ENCODE measurements at places on chromosomes 12 and 14.

- no peak for DNase-seq
Measured at GRCh38 chr12:44889162-44889561, 13.0 kb upstream of the NELL2 start.

GRCh38 chr12:716506-716905 lies 35.9 kb upstream of the WNK1 start:
- no peak for DNase-seq

- DNase-seq, result no peak
Measured at GRCh38 chr14:76894308-76894707, 68.1 kb downstream of the LRRC74A start.

DNA sequence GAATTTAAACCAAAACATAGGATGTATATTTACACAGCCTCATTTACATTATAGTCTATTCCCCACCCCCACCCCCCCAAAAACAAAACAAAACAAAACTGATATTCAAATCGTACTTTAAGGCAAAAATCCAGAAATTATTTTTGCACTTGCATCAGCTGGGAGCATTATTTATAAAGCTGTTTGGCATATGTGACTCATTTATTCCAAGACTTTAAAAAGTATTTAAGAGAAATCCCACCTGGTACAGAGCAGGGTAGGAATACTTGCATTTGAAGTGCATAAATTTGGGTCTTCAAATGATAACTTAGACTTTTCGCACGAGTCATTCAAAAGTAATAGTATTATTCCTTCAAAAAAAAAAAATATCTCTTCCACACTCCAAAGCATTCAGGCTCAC lies 1.1 kb downstream of the KLHL28 start:
- DNase-seq, result no peak

DNA sequence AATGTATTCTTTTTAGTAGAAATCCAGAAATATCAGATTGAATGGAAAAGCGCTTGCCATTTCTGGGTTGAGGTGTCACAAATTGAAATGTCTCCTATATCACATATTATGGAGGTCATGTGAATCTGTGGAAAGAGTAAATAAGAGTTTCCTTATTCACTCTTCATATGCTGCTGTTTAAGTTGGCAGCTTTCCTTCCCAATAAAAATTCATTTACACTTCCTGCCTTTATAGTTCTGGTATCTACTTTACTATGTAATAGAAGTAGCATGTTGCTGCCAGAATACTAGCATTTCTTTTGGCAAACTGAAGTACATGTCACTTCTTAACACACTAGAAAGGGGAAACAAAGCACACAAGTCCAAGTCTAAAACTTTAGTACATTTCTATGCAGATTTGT lies 60.8 kb downstream of the SDR9C7 start:
- DNase-seq, result no peak

DNA sequence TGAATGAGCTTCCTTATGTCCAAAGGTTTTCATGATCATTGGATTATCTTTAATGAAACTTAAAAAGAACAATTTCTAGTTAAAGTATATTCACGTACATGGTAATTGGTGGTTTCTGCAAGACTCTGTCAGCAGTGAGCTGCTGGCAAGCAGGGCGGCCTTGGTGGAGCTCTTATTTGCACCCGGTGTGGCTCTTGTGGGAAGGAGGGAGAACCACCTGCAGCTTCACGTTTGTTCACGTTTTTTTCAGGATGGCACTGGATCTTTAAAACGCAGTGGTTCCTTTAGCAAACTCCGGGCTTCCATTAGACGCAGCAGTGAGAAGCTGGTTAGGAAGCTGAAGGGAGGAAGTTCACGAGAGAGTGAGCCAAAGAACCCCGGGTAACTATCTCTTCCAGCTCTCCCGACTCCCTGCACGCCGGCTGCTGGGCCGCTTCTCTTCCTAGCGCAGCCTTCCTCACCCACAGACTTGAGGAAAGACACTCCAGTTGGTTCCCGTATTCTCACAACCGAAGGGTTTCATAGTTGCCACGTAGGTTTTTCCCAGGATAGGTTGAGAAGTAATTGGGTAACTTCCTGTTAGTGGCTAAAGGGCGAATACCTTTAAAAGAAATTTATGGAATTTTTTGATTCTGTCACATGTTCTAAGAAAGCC lies 28.3 kb downstream of the XRCC3 start:
- DNase-seq, result no peak

- DNase-seq, result no peak
Measured at GRCh38 chr14:22474730-22475351, 114.2 kb downstream of the DAD1 start.

DNA sequence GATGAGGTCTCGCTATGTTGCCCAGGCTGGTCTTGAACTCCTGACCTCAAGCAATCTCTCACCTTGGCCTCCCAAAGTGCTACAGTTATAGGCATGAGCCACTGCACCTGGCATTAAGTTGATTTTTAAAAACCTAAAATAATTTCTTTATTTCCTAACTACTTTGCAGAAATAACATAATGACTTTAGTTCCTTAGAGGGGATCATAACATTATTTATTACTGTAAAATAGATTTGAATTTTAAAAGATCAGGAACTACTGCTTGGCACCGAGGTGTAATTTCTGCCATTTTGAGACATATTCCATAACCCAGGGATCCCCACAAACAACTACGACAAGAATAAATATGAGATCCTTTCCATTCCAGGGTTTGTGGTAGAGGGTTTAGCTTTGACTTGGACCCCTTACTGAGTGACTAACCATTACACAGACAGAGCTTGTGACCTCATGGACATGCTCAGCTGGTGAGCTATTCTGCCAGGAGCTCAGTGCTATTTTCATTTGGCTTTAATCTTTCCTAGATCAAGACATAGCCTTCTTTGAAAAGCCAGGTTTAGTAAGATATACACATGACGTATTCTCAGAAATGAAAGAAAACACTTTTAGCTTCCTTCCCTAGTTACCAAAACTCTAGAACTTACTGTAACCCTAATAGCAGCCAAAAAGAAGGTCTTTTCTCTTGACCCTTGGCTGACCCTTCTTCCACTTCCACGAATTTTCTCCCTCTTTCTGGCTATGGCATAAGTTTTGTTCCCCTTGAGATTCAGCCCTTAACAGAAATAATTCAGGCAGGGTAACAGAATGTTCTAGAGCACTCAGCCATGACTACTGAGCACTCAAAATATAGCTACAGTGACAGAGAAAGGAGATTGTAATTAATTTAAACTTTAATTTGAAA lies 75.1 kb upstream of the NUDT4 start:
- no peak for DNase-seq

DNA sequence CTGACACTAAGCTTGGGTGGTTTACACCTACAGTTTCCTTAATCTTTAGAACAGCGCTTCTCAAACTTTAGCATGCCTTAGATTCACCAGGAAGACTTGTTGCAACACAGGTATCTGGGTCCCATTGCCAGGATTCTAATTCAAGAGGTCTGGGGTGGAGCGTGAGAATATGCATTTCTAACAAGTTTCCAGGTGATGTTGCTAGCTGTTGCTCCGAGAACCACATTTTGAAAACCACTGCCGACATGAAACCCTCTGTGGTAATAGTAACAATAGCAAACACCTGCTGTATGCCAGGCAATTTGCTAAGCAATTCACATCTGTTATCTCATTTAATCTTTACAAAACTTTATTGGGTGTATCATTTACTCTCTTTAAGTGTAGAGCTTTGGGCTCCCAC lies 58.6 kb downstream of the TRHDE start:
- DNase-seq, result no peak

DNA sequence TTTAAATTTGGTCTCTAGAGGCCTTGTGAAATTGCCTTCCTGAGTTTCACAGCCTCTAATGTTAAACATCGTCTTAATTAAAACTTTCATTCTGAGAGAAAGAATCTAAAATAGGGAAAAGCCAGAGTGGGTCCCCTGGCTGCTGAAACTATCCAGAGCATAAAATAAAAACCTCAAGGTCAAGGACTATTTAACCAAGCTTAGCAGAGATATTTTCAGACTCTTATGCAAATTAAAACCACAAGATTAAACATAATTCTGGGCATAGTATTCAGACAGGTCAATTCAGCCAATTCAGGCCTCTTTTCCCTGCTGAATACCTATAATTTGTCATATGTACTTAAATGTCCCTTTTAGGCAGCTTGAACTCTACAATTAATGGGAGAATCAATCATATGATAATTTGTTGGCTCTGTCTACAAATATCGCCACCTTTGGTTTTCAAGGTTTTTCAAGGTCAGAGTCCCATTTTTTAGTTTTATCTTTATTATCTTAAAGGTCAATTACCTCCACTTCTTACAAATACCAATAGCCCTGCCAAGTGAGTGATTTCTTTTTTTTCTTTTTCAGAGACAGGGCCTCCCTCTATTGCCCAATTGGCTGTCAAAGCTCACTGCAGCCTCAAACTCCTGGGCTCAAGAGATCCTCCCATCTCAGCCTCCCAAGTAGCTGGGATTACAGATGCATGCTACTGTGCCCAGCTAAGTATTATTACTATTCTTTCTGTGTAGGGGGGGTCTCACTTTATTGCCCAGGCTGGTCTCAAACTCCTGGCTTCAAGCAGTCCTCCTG lies 257.1 kb downstream of the PHLDA1 start:
- DNase-seq, result no peak

DNA sequence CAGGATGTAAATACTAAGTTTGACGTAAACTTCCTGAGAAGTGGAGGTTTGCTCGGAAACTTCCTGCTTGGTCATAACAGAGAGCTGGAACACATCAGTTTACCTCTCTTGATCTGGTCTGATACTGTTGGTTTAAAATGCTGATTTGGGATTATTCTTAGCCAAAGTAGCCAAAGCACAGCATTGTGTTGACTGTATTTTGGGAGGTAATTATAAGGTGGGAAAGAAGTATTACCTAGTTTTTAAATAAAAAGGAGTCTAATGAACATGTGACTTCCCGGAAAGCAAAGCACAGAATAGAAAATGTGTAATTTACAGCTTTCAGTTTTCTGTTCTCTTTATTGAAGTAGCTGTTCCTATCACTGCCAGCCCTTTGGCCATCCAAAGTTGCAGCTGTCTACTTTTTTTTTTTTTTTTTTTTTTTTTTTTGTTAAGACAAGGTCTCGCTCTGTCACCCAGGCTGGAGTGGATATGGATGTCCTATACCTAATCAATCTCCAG lies 52.2 kb upstream of the SRP54 start:
- DNase-seq, result peak; percentile 67

DNA sequence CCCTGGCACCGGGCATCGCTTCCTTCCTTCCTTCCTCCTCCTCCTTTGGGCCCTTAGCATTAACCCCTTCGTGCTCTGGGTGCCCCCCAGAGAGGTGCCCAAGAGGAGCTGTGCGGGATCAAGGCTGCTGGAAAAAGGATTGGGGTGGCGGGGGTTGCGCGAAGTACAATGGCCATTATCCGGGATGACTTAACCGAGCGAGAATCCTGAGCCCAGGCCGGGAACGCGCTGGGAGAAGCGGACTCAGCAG lies 2.8 kb downstream of the DHH start:
- no peak for DNase-seq

GRCh38 chr14:106174206-106174605 lies 647.8 kb downstream of the TMEM121 start:
- peak; percentile 81 for DNase-seq

GRCh38 chr12:59484575-59484974 lies 111.3 kb upstream of the SLC16A7 start:
- DNase-seq, result no peak

DNA sequence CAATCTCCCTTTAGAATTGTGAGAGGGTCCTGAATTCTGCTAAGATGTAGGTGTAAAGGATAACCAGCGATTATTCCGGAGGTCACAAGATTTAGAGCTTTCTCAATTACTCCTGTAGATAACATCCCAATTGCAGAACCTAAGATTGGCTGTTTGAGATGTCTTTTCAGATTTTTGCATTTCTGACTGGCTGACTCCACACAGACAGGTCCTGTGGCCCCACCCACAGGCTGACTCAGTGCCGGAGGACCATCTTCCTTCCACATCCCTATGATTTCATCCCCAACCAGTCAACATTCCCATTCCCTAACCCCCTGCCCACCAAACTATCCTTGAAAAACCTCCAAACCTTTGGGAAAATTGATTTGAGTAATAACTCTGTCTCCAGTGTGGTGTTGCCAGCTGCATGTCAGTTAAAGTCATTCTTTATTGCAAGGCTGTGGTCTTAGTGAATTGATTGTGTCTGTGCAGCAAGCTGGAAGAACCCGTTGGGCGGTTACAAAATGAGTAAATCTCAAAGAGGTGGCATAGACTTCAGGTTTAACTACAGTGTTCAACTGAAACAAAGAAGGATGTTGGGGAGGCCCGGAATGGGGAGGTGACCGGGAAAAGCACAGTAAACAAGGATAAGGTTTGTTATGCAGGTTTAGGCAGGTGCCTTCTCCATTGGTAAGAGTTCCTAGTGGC lies 10.6 kb downstream of the FNTB start:
- DNase-seq, result no peak

- DNase-seq, result no peak
Measured at GRCh38 chr14:87617079-87617478, 375.9 kb downstream of the GALC start.

DNA sequence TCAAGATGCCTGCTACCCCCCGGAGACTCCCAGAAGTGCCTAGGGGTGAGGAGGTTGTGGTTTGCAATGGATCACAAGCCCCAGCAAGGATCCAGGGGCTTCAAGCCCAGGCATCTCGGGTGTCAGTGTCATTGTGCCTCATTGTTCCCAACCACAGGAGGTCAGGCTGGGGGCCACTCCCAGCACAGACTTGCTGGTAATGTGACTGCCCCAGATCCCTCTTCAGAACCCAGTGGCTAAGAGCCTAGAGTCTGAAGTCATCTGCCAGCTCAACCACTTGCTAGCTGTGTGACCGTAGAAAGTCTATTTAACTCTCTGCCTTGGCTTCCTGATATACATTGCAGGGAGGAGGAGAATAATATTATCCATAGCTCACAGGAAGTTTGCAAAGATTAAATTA lies 7.7 kb upstream of the ASB2 start:
- no peak for DNase-seq

GRCh38 chr12:79927772-79928474 lies 7.0 kb downstream of the PPP1R12A start:
- DNase-seq, result peak; percentile 61

GRCh38 chr14:76958980-76959710 lies 69.4 kb downstream of the IRF2BPL start:
- no peak for DNase-seq

- DNase-seq, result no peak
Measured at GRCh38 chr14:99420711-99421110, 59.9 kb downstream of the SETD3 start.

DNA sequence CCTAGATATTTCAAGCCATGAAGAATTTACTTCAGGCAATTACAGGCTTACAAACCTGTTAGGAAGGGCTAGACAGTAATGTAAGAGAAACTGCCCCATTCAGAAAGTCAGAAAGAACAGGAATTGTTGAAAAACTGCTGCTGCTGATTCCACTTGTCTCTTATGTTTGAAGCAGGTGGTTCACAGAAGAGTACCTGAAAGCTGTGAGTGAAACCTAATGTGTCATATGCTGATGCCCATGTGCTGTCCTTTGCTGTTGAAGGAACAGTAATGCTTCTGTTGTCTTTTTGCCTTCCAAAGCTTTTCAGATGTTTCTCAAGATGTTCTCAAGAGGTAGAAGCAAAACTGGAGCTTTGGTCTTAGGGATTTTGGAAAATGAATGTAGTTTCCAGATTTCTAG lies 39.0 kb downstream of the MNAT1 start:
- no peak for DNase-seq

All from naive thymus-derived CD4-positive, alpha-beta T cell (primary cell).